Erythroblast (primary cell): ENCODE measurements at places on chromosomes 2 and 18.
A peak's percentile ranks its signal among the peaks of the same experiment; 100 is the strongest.

DNA sequence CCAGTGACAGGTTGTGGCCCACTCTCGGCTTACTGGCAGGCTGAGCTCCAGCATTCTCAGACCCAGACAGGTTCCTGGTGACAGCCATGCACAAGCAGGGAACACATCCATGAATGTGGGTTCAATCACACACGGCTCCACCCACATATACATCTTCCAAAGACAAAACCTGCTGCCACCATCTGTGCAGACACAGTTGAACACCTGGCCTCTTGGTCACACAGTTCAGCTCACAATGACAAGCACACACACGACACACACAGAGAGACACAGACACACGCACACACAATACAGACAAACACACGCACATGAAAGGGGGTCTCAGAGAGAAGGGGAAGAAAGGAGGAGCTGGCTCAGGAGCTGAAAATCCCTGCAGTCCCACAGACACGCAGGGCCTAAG is 32.1 kb upstream of the PTMA start:
- DNase-seq, result no peak

DNA sequence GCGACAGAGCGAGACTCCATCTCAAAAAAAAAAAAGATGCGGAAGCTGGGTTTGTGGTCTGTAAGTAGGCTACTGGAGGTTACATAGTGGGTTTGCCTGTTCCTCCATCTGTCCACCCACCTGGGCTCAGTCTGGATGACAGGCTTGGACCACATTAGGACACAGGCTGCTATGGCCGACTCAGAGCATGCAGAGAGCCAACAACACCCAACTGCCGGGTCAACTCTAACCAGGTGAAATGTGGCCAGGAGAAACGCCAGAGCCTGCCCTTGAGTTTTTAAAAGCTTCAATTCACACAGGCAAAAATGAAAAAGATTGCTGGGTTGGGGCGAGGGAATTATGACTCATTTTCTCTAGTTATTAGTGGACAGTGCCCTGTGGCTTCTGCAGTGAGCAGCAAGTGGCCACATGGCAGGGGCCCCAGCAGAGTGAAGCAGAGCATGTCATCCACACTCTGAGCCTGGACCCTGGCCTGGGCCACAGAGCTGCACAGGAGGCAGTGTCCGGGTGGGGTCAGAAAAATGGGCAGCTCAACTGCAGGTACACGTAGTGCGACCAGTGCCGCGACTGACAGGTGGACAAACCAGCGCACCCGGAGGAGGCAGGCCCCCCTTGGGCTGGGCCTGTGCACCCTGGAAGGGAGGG is 67.4 kb downstream of the BIN1 start:
- no peak for DNase-seq

DNA sequence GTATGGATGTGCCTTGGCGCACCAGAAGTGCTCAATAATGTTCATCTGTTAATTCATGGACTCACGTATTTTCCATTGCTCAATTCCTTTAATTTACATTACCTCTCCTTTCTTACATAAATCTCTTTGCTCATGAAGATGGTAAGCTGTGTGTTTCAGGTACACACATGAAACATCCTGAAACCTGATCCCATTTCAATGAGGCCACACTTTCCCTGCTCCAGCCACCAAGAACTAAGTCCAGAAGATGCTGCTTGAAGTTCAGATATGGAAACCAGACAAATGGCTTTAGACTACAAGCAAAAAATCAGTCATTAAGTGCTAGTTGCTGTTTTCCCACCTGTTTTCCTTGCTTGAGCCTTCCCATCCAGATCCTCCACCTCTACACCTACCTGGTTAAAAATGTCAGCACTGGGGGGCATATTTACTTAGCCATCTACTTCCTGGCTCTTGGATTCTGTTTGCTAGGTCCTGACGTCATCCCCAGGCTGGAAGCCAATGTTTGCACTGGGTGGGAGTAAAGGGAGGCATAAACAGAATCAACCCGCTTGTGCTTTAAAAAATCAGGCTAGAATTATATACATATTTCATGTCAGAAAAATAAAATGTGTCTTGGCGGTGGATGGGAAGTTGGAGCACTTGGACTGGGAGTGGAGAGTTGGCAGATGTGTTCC is 309.7 kb downstream of the OSR1 start:
- no peak for DNase-seq

GRCh38 chr2:233007270-233007669 is 5.8 kb downstream of the NGEF start:
- DNase-seq, result no peak

GRCh38 chr2:203625701-203626100 is 80.7 kb upstream of the CD28 start:
- no peak for DNase-seq

DNA sequence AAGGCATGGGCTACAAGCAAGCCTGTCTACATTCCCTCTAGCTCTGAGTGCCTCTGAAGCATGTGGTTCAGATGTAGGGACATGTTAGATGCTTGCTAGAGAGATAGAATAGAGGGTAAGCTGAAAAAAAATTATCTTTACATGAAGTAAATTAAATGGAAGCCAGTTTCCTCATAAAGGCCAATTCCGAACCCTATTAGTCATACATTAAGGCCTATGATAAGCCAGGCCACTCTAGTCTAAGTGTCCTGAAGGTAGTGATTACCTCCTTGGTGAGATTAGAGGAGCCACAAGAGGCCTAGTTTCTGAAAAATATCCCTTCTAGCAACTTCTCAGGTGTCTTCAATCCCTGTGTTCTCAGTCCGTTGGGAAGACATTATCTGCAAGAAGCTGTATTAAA is 72.4 kb upstream of the NPAS2 start:
- no peak for DNase-seq

DNA sequence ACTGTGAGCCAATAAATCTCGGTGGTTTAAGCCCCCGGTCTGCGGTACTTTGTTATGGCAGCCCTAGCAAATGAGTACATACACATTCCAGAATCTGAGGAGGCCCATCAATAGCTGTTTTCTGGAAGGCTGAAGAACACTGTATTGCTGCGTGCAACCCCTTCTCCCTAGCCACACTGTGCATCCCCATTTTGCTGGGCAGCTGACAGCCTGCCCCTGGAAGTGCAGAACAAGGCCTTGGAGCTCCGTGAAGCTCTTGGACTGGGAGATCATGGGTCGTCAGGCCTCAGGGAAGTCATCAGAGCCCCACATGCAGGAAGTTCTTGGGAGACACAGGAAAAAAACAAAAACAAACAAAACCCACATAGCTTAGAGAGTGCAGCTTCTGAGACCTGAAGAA is 90.6 kb upstream of the ST6GAL2 start:
- no peak for DNase-seq

DNA sequence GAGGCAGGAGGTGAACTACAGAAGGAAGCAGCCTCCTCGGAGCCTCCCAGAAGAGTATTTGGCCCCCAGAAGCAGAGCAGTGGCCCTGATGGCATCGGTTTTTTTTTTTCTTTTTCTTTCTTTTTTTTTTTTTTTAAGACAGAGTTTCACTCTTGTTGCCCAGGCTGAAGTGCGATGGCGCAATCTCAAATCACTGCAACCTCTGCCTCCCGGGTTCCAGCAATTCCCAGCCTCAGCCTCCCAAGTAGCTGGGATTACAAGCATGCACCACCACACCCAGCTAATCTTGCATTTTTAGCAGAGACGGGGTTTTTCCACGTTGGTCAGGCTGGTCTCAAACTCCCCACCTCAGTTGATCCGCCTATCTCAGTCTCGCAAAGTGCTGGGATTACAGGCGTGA is 34.8 kb upstream of the NCKAP5 start:
- no peak for DNase-seq

DNA sequence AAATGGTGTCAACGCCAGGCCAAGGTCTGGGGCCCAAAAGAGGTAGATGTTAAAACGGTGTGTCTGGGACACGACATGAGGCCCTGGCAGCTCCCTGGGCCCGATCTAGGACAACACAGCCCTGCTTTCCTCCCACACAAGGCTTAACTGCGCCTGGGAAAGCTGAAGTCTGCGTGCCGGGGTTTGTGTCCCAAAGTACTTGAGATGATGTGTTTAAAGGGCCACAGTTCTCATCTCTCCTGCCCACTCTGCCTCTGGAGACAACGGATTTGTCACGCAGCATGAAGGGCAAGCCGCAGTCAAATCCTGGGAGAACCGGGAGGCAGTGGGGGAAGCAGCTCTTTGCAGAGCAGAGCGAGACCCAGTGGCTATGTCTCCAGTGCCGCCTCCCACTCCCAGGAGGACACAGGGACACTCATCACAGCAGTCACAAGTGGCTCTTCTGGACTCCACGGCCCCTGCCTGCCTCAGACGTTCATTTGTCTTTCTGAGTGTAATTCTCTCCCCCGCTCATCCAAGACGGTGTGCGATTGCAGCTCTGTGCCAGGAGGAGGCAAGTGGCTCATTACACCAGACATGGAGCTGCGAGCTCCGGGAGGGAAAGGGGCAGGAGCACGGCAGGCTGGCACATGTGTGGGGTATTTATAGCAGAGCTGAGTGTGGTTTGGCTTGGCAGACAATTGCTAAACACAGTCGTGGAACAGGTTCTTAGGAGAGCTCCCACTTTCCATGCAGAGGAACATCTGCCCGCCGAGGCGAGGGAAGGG is 57.7 kb upstream of the SEMA4C start:
- DNase-seq, result no peak

DNA sequence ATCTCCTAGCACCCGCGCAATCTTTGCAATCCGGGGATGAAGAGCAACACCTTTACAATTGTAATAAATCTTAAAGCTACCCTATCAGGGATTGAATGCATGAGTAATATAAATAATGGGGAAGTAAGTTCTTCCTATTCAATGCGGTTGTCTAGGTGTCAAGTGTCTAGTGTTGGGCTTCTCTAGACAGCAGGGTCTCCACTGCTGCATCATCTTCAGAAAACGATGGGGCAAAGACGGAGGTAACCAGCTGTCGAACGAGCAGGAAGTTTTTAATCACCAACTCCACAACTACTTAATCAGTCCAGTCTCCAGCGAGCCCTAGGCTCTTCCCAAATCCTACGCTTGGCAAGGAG is 573 bp downstream of the STAM2 start:
- DNase-seq, result no peak

GRCh38 chr2:209501579-209501978 is 77.7 kb downstream of the MAP2 start:
- no peak for DNase-seq

GRCh38 chr2:134375935-134376334 is 122.1 kb downstream of the MGAT5 start:
- no peak for DNase-seq

- DNase-seq, result no peak
Measured at GRCh38 chr2:3076848-3077642, 300.6 kb downstream of the EIPR1 start.

- DNase-seq, result no peak
Measured at GRCh38 chr18:64330161-64330560, 181.3 kb upstream of the LINC00305 start.

- DNase-seq, result no peak
Measured at GRCh38 chr2:209592106-209592505, 168.3 kb downstream of the MAP2 start.

- peak; percentile 70 for DNase-seq
Measured at GRCh38 chr2:240250985-240251847, 110.8 kb upstream of the OTOS start.

GRCh38 chr18:51543658-51544155 is 346.2 kb upstream of the MEX3C start:
- no peak for DNase-seq

- no peak for DNase-seq
Measured at GRCh38 chr2:20052229-20052851, 912 bp upstream of the LAPTM4A start.

DNA sequence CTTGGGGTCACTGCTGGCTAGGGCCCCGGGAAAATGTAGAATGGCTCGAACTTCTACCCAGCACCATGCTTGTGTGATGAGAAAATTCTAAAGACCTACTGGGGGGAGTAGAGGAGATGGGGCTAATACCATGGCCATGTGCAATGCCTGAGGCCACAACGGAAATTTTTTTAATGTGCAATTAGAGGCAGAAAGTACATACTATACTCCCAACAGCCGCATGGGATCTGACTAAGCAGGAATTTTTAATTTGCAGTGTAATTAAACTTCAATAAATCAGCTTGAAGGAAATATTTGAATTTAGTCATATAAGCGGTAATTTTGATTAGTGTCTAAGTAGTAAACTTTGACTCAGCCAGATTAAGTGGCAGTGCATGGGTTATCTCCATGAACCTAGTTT is 53.2 kb upstream of the CNGA3 start:
- no peak for DNase-seq

GRCh38 chr18:24232800-24233199 is 93.9 kb downstream of the CABYR start:
- no peak for DNase-seq

GRCh38 chr2:119983108-119983507 is 29.8 kb upstream of the EPB41L5 start:
- no peak for DNase-seq

- DNase-seq, result peak; percentile 90
Measured at GRCh38 chr2:144519934-144520731, at the start of gene ZEB2. Gene ZEB2 (minus strand): TSS chr2:144520119. CDS start chr2:144517350, 2,769 bp downstream.

GRCh38 chr18:34493099-34493544 is 217.0 kb upstream of the DTNA start:
- DNase-seq, result no peak

DNA sequence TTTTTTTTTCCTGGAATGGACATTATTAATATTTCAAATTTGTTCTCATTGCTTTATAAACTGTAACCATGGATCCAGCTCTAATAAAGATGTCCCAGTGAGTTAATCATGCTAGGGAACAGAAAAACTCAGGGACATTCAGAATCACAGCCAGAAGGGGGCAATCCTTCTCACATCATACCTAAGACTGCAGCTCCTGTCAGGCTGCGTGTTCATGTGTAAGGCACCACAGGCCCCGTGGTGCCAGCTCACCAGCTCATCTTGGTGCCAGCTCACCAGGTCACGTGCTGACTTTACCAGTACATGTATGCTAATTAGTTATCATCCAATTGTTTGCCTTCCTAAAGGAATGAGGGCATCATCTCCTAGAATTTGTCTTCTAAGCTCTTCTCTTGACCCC is 84.7 kb upstream of the NEDD4L start:
- peak; percentile 55 for DNase-seq

- no peak for DNase-seq
Measured at GRCh38 chr18:12236141-12236540, 18.0 kb upstream of the CIDEA start.

- no peak for DNase-seq
Measured at GRCh38 chr2:191666732-191667131, 11.2 kb upstream of the NABP1 start.

DNA sequence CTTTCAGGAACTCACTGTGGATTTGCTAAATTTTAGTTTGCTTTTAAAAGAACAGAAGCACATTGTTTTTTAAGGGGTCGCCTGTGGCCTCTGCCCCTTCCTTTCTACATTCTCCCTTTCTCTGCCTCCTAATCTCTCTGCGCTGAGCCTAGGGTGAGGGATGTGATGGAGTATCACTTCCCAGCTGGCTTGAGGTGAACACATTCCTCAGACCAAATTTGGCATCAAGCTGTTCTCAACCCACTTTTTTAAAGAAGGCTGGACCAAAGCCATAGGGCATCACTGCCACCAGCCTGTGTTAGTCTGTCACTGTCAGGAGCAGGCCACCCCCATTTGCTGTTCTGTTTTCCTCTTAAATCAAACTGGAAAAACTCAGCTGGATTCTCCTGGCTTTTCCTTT is 27.4 kb downstream of the EIF4E2 start:
- DNase-seq, result no peak

DNA sequence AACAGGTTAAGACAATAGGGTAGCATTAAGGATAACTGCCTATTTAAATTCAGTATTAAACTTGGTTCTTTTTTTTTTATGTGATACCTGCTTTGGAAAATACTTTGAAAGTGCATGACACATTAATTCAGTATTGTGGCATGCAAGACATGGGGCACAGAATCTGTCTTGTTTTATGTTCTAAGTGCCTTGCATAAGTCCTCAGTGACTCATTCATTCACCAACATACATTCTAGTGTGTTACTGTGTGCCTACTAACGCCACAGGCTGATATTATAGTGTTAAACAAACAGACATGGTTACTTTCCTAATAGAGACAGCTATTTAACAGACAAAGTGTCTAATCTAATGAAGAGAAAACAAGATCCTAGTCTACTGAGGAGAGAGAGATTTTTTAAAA is 91.7 kb downstream of the GCA start:
- no peak for DNase-seq
